ENCODE measurements at places on chromosomes 4 and X.
A peak's percentile ranks its signal among the peaks of the same experiment; 100 is the strongest.

DNA sequence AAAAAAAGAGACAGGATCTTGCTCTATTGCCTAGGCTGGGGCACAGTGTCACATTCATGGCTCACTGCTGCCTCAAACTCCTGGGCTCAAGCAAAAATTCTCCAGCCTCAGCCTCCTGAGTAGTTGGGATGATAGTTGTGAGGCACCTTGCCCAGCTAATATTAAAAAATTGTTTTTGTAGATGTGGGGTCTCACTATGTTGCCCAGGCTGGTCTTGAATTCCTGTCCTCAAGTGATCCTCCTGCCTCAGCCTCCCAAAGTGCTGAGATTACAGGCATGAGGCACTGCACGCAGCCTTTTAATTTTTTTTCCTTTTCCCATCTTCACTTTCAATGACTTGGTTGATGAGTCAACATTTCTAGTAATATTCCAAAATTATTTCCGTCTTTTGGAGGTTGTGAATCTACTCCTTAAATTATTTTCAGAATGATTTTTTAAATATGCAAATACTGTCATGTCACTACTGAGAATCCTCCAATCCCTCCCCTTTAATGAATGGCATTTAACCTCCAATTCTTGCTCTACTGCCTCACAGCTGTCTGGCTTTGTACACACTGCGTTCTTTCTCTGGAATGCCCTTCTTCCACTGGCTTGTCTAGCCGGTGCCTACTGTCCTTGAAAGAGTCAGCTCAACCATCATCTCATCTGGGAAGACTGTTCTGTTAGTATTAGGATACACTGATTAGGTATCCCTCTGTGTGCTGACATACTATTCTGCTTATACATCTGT is 27.5 kb upstream of the DCTD start:
- no peak for DNase-seq

GRCh38 chr4:173536808-173537429 is 6.9 kb upstream of the HAND2 start:
- no peak for DNase-seq

DNA sequence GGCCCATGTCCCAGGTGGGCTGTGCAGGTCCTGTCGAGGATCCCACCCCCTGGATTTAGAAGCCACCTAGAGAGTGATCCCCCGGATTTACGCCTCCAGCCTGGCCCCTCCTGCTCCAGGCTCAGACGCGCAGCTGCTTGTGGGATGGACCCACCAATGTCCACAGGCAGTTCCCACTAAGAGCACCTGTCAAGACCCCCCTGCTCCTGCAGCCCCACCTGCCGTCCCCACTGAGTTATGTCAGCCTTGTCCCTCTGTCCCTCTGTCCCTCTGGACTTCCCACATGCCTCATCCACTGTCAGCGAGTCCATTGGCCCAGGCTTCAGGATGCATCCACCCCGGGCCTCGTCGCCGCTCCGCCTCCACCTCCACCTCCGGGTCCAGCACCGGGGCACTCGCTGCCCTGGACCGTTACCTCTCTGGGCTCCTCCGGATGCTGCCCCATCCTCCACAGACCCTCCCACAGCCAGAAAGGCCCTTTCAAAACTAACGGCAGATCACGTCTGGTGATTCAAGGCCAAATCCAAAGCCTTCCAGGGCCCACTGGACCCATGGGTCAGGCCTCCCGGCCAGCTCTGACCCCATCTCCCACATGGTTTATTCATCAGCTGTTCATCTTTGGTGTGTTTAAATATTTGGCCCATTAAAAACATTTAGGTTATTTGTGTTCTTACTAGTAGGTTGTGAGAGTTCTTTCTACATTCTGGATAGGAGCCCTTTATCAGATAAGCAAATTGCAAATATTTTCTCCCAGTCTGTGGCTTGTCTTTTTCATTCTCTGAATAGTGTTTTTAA is 28.3 kb downstream of the HTRA3 start:
- DNase-seq = no peak

GRCh38 chr4:152682143-152682941 is 2.5 kb upstream of the TMEM154 start:
- DNase-seq = no peak

- DNase-seq = no peak
Measured at GRCh38 chr4:38859501-38859900, 2.9 kb upstream of the TLR6 start.

GRCh38 chr4:153205757-153206156 is 1.5 kb downstream of the TRIM2 start:
- peak; percentile 18 for DNase-seq

- no peak for DNase-seq
Measured at GRCh38 chr4:36168127-36168878, 76.0 kb downstream of the ARAP2 start.

GRCh38 chr4:118872181-118872580 is 16.5 kb upstream of the SYNPO2 start:
- DNase-seq = no peak
